Activated gamma-delta T cell (primary cell): ENCODE measurements at places on chromosomes 7 and 10.

- no peak for DNase-seq
Measured at GRCh38 chr7:113268757-113269156, 150.4 kb upstream of the SMIM30 start.

- DNase-seq = no peak
Measured at GRCh38 chr10:74307061-74307651, 156.1 kb downstream of the ADK start.

DNA sequence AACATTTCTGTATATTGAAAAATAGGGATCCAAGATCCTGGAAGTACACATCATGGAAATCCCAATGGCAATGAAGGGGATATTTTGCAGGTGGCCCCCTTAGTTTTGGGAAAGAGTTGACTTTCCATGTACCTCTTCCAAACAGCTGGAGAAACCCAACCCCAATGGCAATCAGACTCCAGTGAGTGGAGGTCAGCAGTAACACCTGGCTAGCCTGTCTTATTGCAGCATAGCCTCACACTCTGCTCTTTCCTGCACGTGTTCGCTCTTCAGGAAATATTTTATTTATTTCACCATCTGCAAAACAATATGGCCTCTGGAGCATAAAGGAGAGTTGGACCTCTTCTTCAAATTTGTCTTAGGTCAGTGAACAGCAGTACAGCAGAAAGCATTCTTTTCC is 340.0 kb upstream of the NRP1 start:
- no peak for DNase-seq

DNA sequence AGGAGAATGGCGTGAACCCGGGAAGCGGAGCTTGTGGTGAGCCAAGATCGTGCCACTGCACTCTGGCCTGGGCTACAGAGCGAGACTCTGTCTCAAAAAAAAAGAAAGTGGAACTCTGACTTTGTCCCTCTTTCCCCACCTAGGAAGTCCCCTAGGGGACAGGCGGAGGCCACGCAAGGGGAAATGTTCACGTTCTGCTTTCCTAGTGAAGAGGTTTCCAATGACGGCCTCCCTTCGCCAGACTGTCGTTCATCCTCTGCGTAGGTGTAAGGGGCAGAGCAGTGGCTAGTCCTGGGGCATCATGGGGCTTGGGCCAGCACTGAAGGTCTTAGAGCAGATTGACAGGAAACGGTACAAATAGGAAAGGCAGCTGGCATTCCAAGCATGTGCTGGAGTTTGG is 30.6 kb downstream of the SUFU start:
- no peak for DNase-seq

GRCh38 chr7:137421366-137421765 is 77.8 kb upstream of the PTN start:
- DNase-seq = no peak

DNA sequence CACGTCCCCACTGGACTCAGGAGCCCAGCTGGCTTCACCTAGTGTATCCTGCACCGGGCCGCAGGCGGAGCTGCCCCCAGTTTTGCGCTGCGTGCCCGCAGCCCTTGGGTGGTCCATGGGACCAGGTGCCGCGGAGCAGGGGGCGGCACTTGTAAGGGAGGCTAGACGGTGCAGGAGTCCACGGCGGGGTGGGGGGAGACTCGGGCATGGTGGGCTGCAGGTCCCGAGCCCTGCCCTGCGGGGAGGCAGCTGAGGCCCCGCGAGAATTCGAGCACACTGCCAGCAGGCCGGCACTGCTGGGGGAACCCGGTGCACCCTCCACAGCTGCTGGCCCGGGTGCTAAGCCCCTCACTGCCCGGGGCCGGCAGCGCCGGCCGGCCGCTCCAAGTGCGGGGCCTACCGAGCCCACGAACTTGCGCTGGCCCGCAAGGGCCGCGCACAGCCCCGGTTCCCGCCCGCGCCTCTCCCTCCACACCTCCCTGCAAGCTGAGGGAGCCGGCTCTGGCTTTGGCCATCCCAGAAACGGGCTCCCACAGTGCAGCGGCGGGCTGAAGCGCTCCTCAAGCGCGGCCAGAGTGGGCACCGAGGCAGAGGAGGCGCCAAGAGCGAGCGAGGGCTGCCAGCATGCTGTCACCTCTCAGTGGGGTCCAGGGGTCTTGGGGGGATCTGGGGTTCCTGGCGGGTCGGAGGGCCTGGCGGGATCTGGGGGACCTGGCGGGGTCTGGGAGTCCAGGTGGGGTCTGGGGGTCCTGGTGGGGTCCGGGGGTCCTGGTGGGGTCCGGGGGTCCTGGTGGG is 81.4 kb downstream of the VIPR2 start:
- DNase-seq = no peak

GRCh38 chr7:115013886-115014285 is 92.0 kb downstream of the MDFIC start:
- DNase-seq = no peak

DNA sequence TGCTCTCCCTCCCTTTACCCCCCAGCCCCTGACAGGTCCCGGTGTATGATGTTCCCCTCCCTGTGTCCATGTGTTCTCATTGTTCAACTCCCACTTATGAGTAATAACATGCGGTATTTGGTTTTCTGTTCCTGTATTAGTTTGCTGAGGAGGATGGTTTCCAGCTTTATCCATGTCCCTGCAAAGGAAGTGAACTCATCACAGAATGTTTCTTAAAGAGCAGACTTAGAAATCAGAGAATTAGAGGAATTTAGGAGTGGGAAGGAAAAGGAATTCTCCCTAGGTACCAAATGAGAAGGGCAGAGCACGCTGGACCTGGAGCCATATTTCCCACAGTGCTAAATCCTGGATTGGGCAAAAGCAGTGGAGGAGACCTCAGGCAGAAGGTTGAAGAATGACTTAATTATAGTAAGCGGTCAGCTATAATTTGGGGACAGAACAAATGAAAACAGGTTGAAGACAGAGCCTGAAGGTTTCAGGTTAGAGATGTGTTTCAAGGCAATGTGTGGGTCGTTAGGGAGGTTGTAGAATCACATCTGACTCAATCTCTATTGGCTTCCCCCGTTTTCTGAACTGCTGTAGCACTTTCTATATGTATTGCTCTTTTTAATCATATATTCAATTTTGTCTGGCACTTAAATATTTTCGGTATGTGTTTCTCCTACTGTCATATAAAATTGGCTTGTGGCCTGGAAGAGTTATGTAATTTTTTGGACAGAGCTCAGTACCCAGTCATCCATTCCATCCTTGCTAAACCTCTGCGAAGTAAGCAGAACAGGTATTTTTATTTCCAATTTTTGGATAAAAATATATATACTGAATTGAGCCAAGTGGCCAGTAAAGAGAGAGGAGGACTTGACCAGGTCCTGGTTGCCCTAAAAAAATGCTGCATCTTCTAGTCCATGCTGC is 210.5 kb upstream of the KLF6 start:
- DNase-seq = no peak

DNA sequence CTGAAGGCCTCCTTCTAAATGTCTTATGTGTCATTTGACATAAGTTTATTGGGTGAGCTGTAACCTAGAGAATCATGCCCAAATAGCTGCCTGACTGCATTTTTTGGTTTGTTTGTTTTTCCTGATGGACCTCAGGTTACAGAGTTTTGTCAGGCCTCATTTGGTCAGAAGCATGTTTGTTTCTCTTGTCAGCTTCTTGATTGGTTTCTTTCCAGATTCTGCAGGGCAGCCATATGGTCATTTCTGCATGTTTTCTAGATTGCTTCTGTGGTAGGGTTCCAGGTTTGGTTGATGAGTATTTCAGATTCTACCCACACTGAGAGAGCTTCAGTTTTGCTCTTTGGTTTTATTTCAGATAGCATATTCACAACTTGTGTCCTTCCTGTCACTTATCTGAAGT is 28.0 kb downstream of the GLCCI1 start:
- no peak for DNase-seq

GRCh38 chr7:101823096-101823495 is 5.7 kb downstream of the CUX1 start:
- DNase-seq = no peak

- DNase-seq = no peak
Measured at GRCh38 chr10:3106928-3107425, 39.6 kb downstream of the PFKP start.

DNA sequence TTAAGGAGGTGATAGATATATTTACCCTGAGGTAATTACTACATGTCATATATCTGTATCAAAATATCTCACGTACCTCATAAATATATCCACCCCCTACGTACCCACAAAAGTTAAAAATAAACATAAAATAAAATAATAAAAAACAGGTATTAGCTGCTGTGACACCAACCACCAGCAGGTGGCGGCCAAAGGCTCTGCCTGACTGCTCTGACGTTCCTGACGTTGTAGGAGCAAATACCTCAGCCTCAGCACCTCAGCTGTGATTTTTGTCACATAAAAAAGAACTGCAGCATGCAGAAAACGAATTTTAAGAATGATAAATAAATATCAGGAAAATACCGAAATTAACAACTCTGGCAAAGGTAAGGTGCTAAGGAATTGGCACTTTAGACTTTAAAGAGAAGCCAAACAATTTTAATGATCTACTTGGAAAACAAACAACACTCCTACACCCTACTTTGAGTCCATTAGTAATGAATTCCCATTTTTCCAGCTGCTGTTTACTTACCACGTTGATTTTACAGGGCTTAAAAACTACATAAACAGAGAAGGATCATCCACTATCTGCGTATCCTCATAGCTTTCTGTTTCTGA is 125.4 kb upstream of the TARP start:
- no peak for DNase-seq

- DNase-seq = no peak
Measured at GRCh38 chr10:81876253-81877077, 1.5 kb downstream of the NRG3 start.

DNA sequence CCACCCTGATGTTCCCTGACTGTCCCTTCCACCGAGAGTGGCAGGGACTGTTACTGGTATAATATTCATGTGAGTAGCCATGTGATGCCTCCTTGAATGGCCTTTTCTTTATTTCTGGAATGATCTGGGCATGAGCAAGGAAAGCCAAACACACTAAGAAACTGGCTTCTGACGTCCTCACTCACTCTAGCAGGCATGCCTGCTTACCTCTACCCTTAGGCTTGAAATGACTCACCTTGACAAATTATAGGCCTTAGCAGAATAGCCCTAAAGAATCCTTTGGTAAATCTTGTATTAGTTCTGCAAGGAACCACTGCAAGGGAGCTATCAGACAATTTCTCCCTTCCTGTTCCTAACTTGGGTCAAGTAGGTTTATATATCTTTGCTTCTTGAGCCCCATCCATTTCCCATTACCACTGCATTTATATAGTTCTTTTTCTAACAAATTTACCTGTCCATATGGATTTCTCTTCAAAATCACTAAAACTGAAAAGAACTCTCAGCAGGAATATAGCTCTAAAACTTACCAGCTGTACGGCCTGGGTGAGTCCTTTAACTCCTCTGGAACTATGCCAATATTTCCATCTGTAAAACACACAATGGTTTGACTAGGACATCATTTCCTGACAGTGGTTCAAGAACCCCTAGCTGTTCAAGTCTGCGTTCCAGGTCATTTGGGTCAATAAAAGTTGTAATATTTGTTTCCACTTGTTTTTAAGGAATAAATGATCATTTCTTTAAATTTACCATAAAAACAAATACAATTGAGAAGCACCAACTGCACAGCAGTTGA is 13.0 kb upstream of the NDUFA5 start:
- DNase-seq = no peak

- no peak for DNase-seq
Measured at GRCh38 chr7:151286148-151286547, 37.7 kb upstream of the SMARCD3 start.

DNA sequence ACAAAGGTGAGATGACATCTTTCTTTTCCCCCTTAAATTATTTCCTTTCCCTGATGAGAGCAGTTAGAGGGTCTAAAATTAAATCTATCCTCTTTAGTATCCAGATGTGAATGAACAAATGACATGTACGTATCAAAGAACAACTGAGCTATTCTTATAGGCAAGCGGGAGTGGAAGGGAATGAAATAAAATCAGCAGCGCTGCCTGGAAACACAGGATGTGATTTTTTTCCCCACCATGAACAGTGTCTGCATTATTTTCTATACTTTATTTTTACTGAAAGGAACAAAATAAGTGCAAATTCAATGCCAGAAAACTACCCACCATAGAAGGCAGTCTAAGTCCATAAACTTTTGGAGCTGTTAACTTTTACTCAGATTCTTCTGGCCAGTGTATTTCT is 40.6 kb downstream of the SLC26A4 start:
- no peak for DNase-seq

GRCh38 chr10:124688889-124689670 is 55.1 kb downstream of the FAM53B start:
- DNase-seq = no peak

GRCh38 chr10:49281461-49281860 is 17.5 kb upstream of the C10orf71 start:
- no peak for DNase-seq

DNA sequence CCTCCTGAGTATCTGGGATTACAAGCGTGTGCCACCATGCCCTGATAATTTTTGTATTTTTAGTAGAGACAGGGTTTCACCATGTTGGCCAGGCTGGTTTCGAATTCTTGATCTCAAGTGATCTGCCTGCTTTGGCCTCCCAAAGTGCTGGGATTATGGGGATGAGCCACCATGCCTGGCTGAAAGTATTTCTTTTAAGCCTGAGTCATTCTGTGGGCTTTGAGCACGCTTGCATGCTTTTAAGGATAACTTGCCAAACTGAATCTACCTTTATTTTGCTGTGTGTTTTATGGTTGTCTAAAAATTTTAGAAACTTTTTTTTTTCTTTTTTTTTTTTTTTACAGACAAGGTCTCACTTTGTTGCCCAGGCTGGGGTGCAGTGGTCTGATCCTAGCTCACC is 33.2 kb downstream of the CNNM2 start:
- no peak for DNase-seq

DNA sequence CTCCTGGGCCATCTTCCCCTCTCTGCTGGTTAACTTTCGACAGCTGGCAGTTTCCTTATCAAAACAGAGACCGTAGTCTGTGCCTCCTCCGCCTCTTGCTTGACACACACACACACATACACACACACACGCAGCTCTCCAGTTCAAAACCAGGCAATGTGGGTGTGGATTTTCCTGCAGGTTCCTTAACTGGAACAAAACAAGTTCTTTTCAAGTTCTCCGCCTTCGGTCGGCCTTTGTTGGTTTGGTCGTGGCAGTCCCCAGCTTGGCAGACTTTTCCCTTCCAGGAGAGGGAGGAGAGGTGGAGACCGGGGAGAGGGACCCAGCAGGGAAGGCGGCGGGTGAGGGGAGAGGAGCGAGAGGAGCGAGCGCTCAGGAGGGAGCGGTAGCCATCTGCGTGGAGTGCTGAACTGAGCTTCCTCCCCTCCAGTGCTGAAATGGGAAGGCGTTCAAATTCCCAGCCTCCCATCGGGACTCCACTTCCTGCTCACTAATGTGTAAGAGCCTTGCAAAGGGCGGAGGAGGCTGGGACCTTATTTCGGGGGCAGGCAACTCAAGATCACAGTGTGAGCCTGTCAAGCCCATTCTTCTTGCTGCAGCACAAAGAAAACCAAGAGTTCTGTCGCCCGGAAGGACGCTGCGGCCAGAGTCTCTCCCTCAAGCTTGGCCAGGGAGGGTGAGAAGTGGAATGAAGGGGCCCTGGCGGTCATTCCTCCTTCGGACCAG is 120.6 kb downstream of the PRPF18 start:
- no peak for DNase-seq

DNA sequence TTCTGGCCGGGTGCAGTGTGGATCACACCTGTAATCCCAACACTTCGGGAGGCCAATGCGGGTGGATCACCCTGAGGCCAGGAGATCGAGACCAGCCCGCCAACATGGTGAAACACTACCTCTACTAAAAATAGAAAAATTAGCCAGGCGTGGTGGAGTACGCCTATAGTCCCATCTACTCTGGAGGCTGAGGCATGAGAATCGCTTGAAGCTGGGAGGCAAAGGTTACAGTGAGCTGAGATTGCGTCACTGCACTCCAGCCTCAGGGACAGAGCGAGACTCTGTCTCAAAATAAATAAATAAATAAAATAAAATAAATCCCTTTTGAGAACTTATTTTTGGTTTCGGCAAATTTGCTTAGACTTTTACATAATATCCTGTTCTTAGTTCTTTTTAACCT is 31.3 kb upstream of the ATP6V0A4 start:
- no peak for DNase-seq
